ENCODE measurements at places on chromosomes 11 and 22. TPM values are rescaled to one million over a fixed set of nuclear protein-coding genes. Genes with fewer than 3 reads are reported as not detected.

GRCh38 chr11:120652705-120653335 lies 141.3 kb downstream of the GRIK4 start:
- DNase-seq = no peak

Gene ART1
- total RNA-seq = not detected

DNA sequence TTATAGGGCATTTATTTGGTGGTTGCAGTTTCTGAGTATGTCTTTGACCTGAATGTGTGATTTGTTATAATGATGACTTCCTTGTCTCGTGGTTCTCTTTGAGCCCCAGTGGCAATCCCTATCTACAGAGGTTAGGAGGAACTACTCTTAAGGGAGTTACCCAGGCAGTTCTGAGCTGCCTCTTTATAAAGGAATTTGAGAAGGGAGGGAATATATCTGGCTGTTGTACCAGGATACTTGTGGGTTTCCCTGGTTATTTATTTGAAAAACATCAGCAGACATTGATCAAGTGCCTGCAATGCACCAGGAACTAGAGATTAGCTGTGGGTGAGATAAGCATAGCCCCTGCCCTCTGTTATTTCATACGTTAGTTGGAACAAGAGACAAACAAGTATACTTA lies 243.5 kb upstream of the ARHGAP20 start:
- no peak for DNase-seq

- no peak for DNase-seq
Observed at GRCh38 chr11:85086504-85087284, 540.5 kb downstream of the DLG2 start.

DNA sequence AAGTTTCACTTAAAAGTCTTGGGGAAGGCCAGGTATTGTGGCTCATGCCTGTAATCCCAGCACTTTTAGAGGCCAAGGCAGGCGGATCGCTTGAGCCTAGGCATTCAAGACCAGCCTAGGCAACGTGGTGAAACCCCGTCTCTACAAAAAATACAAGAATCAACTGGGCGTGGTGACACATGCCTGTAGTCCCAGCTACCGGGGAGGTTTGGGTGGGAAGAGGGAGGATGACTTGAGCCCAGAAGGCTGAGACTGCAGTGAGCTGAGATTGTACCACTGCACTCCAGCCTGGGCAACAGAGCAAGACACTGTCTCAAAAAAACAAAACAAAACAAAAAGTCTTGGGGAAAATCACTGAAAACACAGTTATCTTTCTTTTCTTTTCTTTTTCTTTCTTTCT lies 15.4 kb upstream of the XBP1 start:
- no peak for DNase-seq

Gene TIMP3
- 0.06 TPM for total RNA-seq

Gene SESN3
- total RNA-seq = 63.9 TPM

DNA sequence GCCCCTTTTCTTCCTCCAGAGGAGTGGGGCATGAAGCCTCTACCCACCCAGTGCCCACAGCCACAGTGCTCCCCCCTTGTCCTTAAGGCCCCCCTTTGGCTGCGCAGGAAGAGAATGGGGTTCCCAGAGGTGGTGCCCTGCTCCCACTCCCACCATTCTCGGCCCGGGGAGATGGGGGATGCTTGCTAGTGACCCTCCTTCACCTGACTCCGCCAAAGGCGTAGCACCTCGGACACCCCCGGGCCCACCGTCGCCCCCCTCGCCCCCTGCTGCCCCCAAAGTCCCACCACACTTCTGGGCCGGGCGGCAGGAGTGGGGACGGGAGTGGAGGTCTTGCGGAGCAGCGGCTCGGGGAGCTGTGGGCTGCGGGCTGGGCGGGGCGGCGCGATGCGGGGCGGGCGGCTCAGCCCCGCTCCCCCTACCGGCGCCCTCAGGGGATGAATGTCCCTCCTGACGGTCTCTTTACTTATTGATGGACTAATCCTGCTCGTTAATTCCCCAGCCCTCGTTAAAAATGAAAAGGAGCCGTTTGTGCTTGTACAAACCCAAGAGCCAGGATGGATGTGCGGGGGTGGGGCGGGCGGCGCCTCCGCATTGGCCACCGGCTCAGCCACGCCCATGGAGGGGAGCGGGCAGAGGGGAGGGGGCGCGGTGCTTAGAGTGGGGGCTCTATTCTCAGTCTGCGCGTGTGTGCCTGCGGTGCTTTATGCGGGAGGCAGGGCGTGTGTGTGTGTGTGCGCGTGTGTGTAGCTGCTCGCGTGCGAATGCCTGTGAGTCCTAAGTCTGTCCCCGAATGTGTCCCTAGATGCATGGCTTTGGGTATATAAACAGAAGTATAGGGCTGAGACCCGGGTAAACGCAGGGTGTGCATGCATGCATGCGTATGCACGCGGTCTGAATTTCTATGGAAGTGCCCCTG lies 25.6 kb downstream of the SYT7 start:
- DNase-seq = no peak

Gene OR5M3
- total RNA-seq = not detected

DNA sequence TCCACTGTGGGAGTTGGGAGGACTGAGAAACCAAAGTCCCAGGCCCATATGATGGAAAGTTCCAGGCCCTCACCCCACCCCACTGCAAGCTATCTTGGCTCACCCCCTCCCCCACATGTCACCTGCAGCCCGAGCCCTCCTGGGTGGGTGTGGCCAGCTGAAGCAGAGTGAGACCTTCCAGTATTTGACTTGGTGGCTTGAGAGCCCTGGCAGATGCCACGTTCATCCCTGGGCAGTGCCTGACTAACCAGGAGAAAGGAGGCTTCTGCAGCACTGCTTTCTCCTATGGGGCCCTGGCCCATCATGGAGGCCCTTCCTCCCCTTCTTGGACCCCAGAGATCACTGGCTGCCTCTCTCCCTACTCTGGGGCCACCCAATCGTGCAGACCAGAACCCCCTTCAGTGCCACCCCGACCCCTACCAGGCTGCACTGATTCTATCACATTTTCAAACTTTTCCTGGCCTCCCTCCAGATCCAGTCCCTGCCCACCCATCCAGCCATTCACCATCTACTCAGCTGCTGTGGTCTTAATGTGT lies 38.1 kb upstream of the WNT11 start:
- DNase-seq = no peak

Measured in CD4-positive, alpha-beta T cell (primary cell).